T-cell (primary cell): ENCODE measurements at places on chromosomes 3 and 15. TPM values are rescaled to one million over a fixed set of nuclear protein-coding genes. Genes with fewer than 3 reads are reported as not detected.

EFCC1 gene
- 0.32 TPM for total RNA-seq

DNA sequence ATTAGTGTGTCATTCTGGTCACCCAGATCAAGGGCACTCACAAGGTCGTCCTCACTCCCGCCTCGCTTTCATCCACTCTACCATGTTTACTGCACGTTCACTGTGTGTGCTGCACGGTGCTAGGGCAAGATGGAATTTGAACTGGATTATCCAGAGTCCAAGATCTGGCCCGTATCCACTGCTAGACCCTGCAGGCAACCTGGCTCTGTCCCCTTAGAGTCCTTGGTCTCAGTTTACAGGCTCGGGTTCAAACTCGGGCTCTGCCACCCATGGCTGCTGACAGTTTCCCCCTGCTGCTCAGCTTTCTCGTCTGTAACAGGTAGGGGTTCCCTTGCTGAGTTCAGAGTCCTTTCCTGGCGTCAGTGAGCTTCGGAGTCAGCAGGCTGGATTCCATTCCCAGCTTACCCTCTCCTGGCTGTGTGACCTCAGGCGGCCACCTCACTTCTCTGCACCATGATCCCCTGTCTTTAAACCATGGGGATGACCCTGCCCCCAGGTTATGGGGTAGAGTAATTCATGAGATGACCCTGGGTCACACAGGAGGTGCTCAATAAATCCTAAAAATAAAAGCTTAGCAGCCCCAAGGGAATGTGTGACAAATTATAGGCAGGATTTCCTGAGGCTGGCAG, 79.6 kb upstream of the SLC6A6 start:
- DNase-seq = no peak

CYP19A1 gene
- total RNA-seq = not detected

DNA sequence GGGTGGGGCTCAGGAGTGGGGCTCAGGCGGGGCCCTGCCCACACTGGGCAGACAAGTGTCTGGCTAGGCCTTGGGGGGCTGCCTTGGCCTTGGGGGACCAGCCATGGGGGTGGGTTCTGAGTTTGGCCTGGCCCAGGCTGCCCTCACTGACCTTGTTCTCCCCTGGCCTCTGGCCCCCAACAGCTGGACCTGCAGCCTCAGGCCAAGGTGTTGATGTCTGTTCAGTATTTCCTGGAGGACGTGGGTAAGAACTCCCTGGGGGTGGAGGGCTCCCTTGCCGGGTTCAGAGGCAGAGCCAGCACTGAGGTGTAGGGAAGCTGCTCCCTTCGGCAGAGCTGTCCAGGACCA, 20.0 kb downstream of the PRKCD start:
- DNase-seq = no peak

DNA sequence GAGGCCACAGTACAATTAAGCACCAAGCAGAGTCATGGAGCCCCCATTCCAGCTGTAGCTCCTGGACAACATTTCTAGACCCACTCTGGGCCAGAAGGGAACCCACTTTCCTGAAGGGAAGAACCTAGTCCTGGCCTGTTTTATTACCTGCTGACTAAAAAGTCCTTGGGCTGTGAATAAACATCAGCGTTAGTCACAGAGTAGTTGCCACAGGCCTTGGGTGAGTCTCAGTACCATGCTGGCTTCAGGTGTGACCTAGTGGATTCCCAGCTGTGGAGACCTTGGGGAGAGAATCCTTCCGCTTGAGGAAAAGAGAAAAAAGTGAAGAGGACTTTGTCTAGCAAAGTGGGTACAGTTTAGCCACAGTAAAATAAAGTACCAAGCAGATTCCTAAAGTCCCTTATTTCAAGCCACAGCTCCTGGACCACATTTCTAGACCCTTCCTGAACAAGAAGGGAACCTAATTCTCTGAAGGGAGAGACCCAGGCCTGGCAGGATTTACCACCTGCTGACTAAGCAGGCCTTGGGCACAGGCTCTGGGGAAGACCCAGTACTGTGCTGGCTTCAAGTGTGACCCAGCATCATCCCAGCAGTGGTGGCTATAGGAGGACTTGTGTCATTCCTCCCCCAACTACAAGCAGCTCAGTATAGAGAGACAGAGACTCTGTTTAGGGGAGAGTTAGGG, 118.3 kb upstream of the KCNH8 start:
- DNase-seq = no peak

PPP1R14D gene
- total RNA-seq = not detected

DNA sequence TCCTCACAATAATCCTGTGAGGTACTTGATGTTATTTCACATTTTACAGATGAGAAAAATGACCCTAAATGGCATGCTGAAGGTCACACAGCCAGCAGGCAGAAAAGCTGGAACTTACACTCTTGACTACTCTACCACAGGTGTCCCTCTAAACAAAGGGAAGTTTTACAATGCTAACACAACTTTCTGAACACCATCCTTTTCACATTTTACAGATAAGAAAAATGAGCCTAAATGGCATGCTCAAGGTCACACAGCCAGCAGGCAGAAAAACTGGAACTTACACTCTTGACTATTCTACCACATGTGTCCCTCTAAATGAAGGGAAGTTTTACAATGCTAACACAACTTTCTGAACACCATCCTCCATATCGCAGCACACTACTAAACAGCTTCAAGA, 35.6 kb downstream of the TMCC1 start:
- DNase-seq = no peak

DNA sequence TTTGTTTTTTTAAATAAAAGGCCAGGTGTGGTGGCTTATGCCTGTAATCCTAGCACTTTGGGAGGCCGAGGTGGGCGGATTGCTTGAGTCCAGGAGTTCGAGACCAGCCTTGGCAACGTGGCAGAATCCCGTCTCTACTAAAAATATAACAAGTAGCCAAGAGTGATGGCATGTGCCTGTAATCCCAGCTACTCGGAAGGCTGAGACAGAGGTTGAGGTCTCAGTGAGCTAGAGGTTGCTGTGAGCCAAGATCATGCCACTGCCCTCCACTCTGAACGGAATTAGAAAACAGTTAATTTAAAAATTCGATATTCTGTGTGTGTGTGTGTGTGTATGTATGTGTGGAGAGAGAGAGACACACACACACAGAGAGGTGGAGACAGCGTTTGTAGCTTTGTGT, 58.8 kb downstream of the TCF12 start:
- no peak for DNase-seq

PGBD4 gene
- 4.0 TPM for total RNA-seq

DNA sequence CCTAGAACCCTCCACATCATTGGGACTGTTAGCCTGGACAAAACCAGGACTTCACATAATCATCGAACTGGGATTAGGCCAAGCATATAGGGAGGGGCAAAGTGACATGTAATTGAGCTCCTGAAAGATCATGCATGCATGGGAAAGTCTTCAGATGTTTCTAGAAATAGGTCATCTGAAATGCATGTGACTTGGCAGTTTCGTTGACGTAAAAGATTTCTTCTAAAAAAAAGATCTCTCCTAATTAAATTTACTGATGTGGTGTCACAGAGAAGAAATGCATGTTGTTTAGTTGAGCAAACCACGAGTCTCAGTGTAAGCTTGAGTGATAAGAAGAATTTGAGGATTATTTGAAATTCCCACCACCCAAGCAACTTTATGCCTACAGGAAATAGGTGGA, 70.0 kb upstream of the LIMD1 start:
- DNase-seq = no peak

GRCh38 chr3:124385996-124386395, 344.3 kb upstream of the UMPS start:
- DNase-seq = no peak

DNA sequence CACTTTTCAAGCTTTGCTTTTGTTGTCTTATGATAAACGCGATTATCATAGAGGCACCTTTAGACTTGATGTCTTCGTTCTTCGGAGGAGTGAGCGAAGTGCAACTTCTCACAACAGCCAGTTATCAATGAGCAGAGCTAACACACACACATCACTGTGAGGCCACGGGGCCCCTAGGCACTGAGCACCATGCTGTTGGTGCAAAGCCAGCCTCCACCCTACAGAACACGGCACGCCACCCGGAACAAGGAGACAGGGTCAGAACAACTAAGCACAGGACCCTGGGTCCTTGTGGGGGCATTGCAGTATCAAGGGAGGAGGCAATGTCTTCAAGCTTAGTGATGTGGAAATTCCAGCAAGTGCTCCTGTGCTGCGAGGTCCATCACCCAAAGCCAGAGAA, 244.5 kb downstream of the OCA2 start:
- DNase-seq = no peak

ISG20 gene
- 141 TPM for total RNA-seq

GRCh38 chr15:34791701-34792100, 3.6 kb downstream of the ACTC1 start:
- DNase-seq = no peak

RHOV gene
- total RNA-seq = not detected

- no peak for DNase-seq
Measured at GRCh38 chr15:83092309-83092976, 15.0 kb upstream of the TM6SF1 start.

DNA sequence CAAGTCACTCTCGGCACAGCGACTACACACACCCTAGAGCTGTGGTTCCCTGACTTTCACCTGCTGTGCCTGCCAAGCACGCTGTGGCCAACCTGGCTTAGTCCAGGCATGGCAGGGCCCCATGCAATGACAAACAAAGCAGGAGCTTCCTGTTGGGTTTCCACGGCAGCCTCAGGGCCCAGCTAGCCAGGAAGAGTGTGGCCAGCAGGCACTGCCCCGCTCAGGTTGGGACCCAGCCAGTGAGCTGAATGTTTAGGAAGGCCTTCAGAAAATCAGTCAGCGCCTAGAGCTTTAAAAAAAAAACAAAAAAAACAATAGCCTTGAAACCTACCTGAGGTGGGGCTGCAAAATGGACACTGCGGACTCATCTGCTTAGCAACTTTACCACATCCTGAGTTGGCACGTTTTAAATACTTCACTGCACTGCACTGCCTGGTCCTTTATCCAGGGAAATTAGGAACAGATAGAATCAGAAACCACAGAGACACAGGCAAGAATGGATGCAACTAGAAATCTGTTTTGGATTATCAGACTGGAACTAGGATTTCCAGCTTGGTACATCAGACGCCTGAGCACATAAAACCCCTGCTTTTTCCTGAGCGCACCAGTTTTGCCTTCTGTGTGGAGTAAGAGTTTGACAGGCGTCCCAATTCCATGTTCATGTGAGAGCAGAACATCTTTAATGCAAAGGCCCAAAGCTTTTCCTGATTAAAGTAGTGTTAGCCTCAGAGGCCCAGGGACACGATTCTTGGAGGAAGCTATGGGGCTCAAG, 36.2 kb upstream of the LDHAL6B start:
- DNase-seq = no peak

GRCh38 chr3:138782755-138783154, 52.0 kb downstream of the PIK3CB start:
- DNase-seq = no peak

EFHB gene
- total RNA-seq = 1.4 TPM

- DNase-seq = no peak
Measured at GRCh38 chr15:94858449-94858848, 627.1 kb downstream of the MCTP2 start.

DNA sequence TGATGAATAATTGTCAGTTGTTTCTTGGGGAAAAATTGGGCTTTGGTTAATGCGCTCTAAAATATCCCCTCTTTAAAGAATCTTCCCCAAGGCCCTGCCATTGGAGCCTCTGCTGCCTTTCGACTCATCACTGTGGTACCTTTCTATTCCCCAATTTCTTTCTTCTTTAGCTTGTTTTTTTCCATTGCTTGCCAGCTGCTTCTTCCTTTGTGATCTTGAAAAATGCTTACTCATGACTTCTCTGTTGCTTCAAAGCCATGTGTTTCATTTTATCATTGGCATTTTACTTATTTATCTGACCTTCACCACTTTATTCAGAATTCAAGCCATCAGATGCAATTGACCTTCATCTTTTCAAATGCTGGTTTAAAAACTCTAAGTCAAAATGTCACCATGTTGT, 84.4 kb downstream of the SV2B start:
- no peak for DNase-seq

DNA sequence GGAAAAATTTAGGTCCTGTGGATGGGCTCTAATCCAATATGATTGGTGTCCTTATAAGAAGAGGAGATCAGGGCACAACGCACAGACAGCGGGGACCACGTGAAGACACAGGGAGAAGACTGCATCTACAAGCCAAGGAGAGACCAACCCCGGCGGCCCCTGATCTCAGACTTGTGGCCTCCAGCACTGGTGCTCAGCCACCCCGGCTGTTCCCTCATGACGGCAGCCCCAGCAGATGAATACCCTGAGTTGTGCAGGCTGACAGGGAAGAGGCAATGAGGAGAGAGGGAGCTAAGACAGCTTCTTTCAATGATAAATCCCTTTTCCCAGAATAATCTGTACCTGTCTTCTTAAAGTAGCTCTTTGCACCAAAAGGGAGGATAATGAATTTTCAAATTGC, 33.3 kb upstream of the CGNL1 start:
- no peak for DNase-seq

- DNase-seq = no peak
Measured at GRCh38 chr15:78105476-78106241, 13.3 kb downstream of the SH2D7 start.

DNA sequence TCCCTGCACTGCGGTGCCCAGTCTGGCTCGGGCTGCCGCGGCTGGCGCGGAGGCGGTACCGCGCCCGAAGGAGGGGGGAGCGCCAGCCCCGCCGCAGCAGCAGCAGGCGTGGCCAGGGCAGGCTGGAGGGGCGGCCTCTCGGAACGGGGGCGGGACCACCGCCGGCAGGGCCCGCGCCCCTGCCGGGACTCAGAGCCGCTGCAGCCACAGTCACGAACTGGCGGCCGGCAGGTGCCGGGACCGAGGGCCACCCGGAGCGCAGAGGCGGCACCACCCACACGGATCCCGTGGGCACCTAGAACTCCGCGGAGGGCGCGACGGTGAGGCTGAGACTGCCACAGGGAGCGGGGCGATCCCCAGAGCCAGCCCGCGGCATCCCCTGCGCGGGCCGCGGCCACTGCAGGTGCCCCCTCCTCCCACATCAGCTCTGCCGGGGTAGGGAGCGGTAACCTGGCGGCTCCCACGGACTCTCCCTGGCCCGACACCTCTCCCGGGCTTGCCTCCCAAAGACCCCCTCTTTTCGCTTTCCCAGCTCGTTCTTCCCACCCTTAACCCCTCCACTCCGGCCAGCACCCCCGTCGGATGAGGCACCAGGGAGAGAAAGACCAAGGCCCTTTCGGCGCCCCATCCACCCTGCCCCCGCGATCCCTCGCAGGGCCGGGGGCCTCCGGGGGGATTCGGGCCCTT, at the start of gene VWA5B2:
TSS of gene VWA5B2 (plus strand) at position 192 of the 687 bp plus-strand sequence. CDS start 944 bp downstream, outside the sequence.
- DNase-seq = peak; percentile 67

DNA sequence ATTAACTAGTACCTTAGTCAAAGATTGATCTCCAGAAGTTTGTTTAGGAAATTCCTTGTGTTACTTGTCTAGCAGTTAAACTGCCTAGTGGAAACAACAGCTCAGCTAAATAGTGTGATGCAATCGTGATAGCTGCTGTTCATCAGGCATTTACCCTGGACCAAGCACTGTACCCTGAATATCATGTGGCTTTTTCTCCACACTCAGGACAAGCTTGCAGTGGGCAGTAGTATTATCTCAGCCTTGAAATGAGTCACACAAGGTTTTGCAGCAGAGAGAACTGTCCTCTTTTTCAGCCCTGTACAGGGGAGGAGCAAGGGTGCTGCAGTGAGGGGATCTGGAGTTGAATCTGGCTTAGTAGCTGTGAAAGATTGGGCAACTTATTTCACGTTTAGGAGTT, 208.4 kb downstream of the TP63 start:
- DNase-seq = no peak

PPP2R3A gene
- 0.47 TPM for total RNA-seq
